ENCODE measurements at places on chromosomes 5 and 9.

DNA sequence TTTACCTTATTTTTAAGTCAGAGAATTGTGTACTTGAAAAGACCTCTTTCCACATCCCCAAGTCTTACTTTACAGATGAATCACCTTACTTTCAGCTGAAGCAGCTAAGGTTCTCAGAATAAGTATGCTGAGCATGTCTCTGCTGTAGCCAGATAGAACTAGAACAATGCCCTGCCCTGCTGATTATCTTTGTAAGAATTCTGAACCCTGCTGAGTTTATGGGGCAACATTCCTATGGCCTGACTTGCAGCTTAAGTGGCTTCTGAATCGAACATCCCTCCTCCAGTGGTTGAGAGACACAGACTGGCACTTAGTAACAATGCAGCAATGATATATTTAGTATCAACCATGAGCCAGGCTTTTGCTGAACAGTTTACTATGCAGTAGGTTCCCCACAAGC, 592.0 kb upstream of the WWC1 start:
- DNase-seq, result no peak

- DNase-seq, result no peak
Measured at GRCh38 chr9:117013440-117013995, 326.4 kb downstream of the TRIM32 start.

DNA sequence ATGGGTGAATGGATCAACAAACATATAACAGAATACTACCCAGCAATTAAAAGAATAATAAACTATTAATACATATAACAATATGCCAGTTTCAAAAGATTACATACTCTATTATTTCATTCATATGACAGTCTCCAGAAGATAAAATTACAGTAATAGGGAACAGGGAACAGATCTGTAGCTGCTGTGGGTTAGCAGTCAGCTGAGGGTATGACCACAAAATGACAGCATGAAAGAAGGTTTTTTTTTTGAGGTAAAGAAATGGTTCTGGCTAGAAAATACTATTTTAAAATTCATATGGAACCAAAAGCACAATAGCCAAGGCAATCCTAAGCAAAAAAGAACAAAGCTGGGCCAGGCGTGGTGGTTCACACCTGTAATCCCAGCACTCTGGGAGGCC, 73.0 kb upstream of the NR5A1 start:
- no peak for DNase-seq

GRCh38 chr9:130453487-130453886, 8.7 kb downstream of the ASS1 start:
- DNase-seq, result no peak

DNA sequence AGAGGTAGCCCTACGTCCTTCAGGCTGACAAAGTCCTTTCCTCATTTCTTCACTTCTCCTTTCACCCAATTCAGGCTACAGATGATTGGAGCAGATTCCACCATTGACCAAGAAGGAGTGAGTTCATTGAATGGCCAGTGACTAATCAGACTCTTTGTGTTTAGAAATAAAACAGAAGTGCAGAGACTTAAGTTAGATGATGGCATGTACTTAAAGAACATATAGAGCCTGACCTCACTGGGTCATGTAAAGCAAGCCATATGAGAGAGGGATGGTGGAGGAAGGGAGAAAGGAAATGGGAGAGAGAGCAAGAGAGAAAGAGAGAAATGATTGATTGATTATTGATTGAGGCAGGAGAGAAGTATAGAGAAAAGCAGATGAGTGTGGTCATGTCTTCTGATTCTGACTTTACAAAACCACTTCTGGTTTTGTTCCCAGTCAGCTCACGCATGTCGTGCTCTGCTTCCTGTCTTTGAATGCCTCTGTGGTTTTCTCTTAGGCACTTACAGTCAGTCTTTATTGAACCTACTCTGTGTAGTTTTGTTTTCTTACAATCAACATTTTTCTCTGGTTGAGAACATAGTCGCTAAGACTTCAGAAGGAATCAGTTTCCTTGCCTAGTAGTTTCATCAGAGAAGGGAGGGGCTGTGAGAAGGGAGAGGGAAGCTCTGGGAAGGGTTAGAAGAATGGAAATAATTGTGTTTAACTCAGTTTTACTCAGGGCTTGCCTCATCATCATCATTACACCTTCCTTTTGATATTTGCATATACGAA, 149.2 kb upstream of the KLF9 start:
- peak; percentile 25 for DNase-seq

- DNase-seq, result no peak
Measured at GRCh38 chr5:36576721-36577120, 29.7 kb upstream of the SLC1A3 start.

DNA sequence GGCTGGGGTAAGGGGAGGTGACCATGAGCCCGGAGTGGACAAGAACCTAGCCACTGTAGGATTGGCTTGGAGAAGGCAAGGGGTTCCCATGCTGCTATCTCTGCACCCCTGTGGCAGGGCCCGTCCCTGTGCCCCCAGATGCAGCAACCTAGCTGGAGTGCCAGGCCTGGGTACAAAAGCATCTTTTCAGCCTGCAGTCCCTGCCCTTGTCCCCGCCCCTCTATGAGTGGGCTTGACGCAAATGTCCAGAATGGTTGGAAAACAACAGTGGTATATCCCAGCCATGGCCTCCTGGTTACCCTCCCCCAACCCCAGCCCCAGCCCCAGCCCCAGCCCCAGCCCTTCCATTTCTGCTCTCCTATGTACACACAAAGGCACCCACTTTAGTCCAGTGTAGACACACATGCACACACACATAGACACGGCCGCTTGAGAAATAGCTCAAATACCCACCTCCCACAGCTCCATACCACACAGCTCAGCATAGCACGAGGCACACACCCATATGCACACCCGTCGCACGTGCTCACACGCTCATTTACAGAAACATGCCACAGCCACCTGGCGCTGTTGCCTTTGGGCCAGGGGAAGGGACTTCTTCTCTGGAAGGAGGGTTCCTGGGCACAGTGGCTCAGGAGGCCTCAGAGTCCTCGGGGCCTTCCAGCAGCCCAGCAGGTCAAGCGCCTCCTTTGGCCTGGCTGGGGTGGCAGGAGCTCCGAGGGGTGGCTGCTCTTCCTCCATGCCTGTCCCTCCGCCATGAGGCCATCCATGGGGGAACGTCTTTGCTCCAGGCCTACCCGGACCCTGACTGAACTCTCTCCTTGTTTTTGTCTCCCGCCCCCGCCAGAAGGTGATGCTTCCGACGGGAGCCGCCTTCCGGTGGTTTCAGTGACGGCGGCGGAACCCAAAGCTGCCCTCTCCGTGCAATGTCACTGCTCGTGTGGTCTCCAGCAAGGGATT, 34.1 kb downstream of the CXXC5 start:
- DNase-seq, result no peak

DNA sequence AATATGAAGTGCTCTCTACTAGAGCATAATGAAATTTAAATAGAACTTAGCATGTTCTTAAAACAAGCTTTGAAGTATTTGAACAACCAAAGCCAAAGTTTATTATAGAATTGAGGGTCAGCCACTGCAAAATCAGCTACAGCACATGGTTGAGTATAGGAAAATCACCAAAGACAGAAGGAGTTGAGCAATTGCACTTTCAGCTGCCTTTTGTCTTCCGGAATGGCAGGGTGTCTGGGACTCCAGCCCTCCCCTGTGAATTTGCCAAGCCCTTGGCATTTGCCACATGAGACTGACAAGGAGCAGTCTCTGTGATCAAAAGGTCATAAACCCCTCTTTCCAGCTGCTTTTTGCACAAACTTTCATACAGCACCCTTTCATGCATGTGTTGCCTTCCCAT, 8.5 kb upstream of the LURAP1L start:
- DNase-seq, result no peak

DNA sequence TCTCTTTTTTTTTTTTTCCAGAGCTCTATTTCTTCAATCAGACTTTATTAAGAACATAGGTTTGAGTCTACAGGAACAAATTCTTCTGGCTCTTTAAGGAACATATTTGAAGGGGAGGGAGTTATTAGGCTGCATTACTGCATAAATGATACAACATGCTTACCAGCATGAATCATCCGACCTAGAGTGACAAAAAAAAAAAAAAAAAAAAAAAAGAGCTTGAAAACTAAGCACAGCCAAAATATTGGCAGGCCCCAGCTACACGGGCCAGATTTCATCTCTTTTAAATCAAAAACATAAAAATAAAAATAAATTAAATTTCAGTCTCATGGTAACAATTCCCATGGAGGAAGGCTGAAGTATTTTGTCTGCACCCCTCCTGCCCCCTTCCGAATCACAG, 26.3 kb downstream of the MSX2 start:
- DNase-seq, result no peak
